ENCODE measurements at places on chromosomes 2 and 18.

GRCh38 chr2:4139316-4139715 is 435.9 kb downstream of the DCDC2C start:
- DNase-seq: no peak

DNA sequence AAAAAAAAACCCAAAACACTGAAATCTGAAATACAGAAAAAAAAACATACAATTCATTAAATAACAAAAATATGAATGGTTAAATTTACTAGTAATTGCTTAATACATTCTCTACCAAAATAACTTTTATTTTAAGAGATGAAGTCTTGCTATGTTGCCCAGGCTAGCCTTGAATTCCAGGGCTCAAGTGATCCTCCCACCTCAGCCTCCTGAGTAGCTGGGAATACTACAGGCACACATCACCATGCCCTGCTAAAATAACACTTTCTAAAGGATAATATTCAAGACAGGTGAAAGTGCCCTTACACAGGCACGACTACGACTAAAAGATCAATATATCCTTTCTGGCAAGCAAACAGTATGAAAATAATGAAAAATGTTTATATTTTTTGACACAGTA is 9.5 kb downstream of the USP34 start:
- DNase-seq: no peak

DNA sequence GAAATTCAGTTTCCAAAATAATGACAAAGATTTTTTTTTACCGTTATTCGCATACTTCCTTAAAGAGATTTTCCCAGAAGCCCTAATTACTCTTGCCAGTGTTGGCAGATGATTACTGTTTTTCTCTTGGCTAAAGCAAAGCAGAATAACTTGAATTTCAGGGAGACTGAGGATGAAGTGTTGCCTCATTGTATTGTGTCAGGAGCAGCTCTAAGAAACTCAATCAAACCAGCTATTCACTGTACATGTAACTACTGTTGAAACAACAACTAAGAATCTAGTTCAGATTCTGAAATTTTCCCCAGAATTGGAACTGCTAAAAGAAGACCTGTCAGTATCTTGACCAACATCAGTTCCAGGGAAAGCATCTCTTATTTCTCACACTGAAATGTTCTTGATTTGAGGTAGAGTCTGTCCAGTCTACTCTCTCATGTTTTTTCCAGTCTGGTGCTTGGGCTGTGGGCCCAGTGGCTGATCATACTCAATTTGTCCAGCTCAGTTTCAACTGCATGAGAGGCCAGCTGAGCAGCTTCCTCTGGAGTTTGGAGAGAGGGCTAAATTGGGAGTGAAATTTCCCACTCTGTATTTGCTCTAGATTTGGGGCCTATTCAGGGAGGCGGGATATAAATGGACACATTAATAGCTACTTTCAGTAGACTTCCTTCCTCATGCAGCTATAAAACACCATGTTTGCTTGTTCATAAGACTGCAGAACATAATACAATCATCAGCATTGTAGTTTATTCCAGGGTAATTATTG is 78.5 kb downstream of the PPP1R1C start:
- no peak for DNase-seq

GRCh38 chr2:230234845-230235244 is 9.3 kb downstream of the SP140 start:
- no peak for DNase-seq

- DNase-seq: no peak
These were observed 11.6 kb downstream of the TRAPPC8 start for GRCh38 chr18:31931163-31931885.

DNA sequence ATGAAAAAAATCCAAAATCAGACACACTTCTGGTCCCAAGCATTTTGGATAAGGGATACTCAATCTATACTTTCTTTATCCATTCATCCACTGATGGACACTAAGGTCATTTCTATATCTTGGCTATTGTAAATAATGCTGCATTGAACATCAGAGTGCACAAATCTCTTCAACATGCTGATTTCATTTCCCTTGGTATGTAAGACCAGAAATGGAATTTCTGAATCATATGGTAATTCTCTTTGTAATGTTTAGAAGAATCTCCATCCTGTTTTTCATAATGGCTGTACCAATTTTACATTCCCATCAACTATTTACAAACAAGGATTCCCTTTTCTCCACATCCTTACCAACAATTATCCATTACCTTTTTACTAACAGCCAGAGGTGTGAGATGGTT is 33.7 kb upstream of the MCM6 start:
- DNase-seq: no peak

Measured in NCI-H1930 (cell line).